ENCODE measurements at places on chromosomes 3 and 15. TPM values are rescaled to one million over a fixed set of nuclear protein-coding genes. Genes with fewer than 3 reads are reported as not detected.

The SLC6A20 gene
- 0.29 TPM for total RNA-seq

- H3K4me3 ChIP-seq: no peak overlapping the region
- peaks cover 5% of the 10 kb centered on the region for H3K4me1 ChIP-seq
- no peaks in the 10 kb centered on the region for H3K36me3 ChIP-seq
- H3K27me3 ChIP-seq: no peaks in the 10 kb centered on the region
- no peak for DNase-seq
Observed at GRCh38 chr3:150810641-150811040, 47.7 kb upstream of the SIAH2 start.

DNA sequence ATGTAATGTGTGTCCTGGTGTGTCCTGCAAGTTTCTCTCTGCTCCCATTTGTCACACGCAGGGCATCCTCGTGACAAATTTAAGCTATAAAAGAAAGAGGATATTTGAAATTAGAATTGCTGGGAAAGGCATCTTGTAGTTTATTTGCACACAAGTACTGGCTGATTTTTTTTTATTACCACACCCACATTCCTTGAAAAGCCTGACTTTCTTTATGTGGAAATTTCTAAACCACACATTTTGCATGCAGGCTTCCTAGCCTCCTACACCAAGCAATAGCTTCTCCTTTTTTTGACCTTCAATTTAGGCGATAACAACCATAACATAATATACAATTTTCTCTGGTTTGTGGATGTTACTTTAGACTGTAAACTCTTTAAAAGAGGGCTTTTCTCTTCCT, 126.1 kb downstream of the SERPINI1 start:
- DNase-seq: no peak
- H3K36me3 ChIP-seq: no peaks in the 10 kb centered on the region
- no peak overlapping the region for H3K4me3 ChIP-seq
- H3K27ac ChIP-seq: no peak overlapping the region
- H3K4me1 ChIP-seq: no peaks in the 10 kb centered on the region

DNA sequence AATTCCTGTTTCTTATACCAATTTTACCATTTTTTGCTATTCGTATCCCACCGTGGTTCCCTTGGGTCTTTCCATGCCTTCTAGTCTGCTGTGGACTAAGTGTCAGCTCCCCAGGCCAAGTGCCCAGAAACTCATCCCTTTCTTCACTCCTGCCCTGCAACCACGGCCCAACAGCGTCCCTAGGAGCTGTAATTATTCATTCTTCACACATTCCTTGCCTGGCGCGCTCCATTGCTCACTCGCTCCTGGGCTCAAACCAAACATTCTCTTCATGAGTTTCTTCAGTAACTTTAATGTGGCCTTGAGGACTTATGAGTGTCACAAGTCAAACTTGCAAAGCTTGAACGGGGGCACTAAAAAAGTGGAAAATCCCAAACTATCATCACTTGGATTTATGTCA, 15.7 kb downstream of the GABRB3 start:
- no peak overlapping the region for H3K4me3 ChIP-seq
- peaks cover 20% of the 10 kb centered on the region for H3K36me3 ChIP-seq
- H3K27me3 ChIP-seq: no peaks in the 10 kb centered on the region
- no peak for DNase-seq

The PPP1R14D gene
- total RNA-seq: not detected
